Bronchial epithelial cell (primary cell): ENCODE measurements at places on chromosomes 1 and 21. TPM values are rescaled to one million over a fixed set of nuclear protein-coding genes. Genes with fewer than 3 reads are reported as not detected.
A peak's percentile ranks its signal among the peaks of the same experiment; 100 is the strongest.

The CLCA4 gene
- total RNA-seq: 12.1 and 45.8 TPM in 2 replicates

The ZNF593 gene
- 53.0 and 66.9 TPM in 2 replicates for total RNA-seq

The LEPR gene
- total RNA-seq: 9.5 and 15.5 TPM in 2 replicates

The S100A8 gene
- 50.0 and 551 TPM in 2 replicates for total RNA-seq

The SLC25A34 gene
- under 0.01 and 0.38 TPM in 2 replicates for total RNA-seq

The SLAMF7 gene
- 0.79 and 3.3 TPM in 2 replicates for total RNA-seq

The CYP4A11 gene
- not detected in 2 replicates for total RNA-seq

The THAP3 gene
- total RNA-seq: 24.0 and 26.6 TPM in 2 replicates

The SLC16A4 gene
- total RNA-seq: 34.2 and 101 TPM in 2 replicates

The OR6P1 gene
- total RNA-seq: not detected in 2 replicates

The LRRC41 gene
- total RNA-seq: 53.7 and 71.6 TPM in 2 replicates

The HMCN1 gene
- 1.1 and 1.9 TPM in 2 replicates for total RNA-seq

The LMX1A gene
- total RNA-seq: not detected in 2 replicates

The FMO4 gene
- 0.79 and 1.2 TPM in 2 replicates for total RNA-seq

The ZNF691 gene
- total RNA-seq: 4.5 and 6.8 TPM in 2 replicates

The BCL2L15 gene
- under 0.01 and 1.0 TPM in 2 replicates for total RNA-seq

The RPL22 gene
- 153 and 194 TPM in 2 replicates for total RNA-seq

The ARHGAP30 gene
- 1.3 and 3.1 TPM in 2 replicates for total RNA-seq

- DNase-seq: no peak
Observed at GRCh38 chr1:145871994-145872924, 13.4 kb upstream of the PIAS3 start.

DNA sequence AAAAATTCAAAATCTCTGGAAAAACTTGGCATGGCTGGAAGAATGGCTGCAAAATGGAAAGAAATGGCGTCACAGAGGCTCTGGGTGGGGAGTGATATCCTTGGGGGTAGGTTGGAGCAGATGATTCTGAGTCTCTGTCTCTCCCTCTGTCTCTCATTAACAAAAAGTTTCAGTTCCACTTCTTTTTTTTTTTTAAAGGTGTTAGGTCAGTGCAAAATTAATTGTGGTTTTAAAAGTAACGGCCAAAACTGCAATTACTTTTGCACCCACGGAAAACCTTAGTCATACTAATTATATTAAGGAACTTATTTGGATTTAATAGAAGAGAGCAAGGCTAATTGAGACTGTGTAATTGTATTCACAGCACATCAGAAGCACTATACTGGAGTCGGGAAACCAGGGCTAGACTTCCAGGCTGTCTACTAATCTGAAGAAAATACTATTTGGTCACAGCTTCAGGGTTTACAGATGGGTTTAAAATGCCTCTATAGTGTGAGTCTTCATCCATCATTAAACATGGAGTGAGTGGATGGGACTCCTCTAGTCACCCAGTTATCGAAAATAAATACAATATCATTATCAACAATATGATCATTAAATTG is 289.1 kb upstream of the PLD5 start:
- no peak for DNase-seq

GRCh38 chr1:63883494-63884235 is 109.8 kb downstream of the ROR1 start:
- DNase-seq: no peak

- no peak for DNase-seq
Observed at GRCh38 chr1:227006226-227006796, 66.2 kb downstream of the COQ8A start.

DNA sequence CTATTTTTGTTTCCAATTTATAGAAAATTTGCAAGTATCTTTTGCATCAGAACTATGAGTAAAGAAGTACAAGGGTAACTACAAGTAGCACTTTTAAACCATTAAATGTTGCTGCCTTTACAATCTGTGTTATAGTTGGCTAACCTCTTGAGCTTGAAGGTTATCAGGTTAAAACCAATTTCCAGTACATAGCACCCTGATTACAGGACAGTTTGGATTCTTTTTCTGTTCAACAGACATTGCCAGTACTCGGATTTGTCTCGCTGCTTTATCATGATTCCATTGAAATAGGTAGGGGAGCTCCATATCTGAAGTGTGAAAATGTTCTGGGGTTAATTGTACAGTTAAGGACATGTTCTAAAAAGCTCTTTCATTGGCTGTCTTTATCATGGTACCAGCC is 40.0 kb downstream of the MIA3 start:
- no peak for DNase-seq

- DNase-seq: no peak
Observed at GRCh38 chr1:22838965-22839364, 128.3 kb downstream of the EPHB2 start.

DNA sequence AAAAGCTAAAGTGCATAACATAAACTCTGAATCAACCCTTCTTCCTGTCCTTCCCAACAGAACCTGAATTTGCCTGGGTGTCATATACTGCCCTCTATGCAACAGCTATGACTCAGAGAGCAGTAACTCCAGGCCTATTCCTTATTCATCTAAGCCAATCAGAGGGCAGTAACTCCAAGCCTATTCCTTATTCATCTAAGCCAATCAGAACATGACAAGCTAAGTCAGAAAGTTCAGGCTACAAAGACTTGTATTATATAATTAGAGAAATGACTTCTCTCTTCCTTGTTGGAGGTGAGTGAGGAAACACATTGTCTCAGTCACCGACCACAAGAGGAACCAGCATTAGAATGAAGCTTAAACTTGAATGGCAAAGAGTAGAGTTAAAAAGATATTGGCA is 26.2 kb upstream of the TADA1 start:
- peak; percentile 92 for DNase-seq

DNA sequence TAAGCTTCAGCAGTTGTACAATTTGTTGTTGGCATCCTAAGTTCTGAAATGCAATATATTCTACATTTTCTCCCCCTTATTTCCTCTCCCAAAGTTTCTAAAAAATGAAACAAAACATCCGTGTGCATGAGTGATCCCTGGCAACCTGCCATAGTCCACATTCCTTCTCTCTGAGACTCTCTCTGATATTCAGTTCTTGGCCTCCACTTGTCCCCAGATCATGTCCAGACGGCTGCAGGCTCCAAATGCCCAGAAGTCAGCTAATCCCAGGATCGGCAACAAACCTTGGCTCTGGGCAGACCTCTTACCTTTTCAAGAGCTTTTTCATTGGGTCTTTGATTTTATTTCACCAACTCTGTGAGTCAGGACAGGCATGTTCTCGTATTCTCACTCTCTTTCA is 187.8 kb downstream of the ETS2 start:
- DNase-seq: peak; percentile 99

GRCh38 chr1:51910221-51911000 is 31.9 kb upstream of the NRDC start:
- DNase-seq: no peak

- DNase-seq: no peak
Observed at GRCh38 chr21:37043818-37044217, 29.1 kb downstream of the PIGP start.

- DNase-seq: no peak
Observed at GRCh38 chr1:39711966-39712340, 20.7 kb upstream of the HPCAL4 start.

DNA sequence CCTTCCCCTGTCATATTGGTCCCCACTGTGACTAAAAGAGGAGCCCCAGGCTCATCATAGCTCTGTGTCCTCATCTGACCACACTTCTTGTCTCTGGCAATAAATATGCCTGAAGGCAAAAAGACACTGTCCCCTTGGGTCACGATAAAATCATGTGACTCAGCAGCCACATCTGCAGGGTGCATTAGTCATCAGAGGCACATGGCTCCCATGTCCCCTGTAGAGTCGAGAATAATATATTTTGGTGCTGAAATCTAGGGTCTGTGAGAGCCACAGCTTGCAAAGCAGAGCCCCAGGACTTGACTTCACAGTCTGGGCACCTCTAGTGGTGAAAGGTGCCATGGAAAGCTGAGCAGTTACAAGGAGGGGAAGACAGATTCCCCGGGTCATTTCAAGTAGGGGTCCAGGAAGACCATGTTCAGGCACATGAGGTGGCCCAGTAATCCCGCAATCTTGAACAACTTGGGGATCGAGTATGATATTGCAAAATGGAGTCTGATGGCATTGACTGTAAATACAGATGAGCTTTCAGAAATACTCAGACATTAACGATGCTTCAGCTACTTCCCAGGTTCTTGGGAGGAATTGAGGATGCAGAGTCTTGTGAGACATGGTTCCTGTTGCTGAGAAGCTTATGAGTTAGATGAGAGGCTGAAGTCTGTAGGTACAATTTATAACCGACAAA is 68.6 kb downstream of the SLC35F3 start:
- no peak for DNase-seq

DNA sequence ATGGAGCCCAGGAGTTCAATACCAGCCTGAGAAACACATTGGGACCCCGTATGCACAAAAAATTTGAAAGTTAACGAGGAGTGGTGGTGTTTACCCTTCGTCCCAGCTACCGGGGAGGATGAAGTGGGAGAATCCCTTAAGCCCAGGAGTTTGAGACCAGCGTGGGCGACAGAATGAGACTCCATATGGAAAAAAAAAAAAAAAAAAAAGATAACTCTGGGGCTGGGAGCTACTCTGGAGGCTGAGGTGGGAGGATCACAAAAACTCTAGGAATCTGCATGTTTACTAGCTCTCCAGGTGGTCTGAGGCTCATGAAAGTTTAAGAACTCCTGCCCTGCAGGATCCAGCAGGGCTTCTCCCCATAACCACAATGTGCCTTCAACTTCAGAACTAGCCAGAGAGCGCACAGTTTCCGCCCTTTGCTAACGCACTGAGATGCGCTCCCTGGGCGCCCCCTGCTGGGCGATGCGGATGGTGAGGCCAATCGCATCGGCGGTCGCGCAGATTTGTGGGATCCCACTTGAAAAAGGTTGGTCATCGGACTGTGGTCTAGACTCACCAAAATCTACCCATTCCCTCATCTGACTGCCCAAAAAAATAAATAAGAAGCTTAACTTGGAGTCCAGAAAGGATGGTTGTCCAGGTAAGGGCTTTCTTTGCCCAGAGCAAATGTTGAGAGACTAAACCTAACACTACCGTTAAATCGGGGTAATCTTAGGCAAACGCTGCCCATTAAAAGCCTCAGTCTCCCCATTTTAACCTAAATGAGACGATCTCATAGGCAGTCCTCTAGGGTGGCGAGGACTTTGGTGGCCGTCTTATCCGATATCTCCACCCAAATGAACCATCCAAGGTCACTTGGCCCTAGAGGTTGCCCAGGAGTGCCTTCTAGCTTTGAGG is 8.8 kb downstream of the ZNF683 start:
- DNase-seq: peak; percentile 58

DNA sequence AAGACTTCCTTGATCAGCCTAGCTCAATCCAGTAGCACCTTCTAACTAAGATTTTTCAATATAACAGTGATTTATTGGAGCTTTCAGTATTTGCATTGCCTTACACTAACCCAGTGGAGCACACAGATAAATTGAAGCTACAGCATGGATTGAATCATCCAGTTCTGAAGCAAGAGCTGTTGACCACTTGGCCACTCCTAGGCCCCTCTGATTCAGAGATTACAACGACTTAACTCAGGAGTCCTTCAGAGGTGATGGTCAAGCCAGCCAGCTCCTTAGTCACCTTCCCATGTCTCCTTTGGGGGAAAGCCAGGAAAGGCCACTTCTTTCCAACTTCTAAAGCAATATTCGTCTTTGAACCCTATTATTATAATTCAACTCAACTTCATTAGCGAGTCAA is 151.8 kb downstream of the TENT5C start:
- DNase-seq: peak; percentile 9

DNA sequence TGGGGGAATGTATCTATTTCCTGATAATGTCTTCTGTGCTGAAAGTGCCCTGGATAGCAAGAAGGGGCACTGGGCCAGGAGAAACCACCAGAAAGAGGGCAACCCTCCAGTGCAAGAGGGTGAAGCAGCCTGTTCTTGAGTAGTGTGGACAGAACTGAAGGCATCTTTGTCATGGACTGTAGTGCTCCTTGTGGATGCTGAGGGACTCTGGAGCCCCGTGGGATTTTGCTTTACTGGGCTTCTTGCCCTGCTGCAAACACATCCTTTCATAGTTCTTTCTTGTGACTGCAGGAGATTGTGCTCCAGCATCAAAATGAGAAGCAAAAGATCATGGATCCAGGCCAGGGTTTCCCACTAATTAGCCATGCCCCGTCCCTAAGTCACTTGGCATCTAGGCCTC is 300.6 kb downstream of the ZNF326 start:
- DNase-seq: no peak

DNA sequence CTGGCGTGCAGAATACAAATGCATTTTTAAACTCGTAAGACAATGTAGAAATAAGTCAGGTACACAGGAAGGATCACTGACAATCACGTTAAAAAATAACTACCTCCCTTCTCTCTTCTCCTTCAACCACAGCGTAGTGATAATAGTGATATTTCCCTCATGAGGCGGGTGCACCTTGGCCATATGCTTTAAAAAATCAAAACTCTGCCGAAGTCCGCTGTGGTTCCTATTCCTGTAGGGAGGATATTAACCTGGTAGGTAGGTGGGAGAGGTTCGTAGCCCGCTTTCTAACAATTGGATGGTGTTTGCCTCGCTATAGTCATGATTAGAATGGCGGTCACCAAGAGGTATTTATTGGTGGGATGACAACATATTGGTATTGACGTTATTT is 732 bp downstream of the GREM2 start:
- no peak for DNase-seq

- no peak for DNase-seq
Observed at GRCh38 chr1:100627936-100628335, 90.0 kb downstream of the GPR88 start.

GRCh38 chr21:44390886-44391285 is 37.5 kb downstream of the TRPM2 start:
- no peak for DNase-seq

DNA sequence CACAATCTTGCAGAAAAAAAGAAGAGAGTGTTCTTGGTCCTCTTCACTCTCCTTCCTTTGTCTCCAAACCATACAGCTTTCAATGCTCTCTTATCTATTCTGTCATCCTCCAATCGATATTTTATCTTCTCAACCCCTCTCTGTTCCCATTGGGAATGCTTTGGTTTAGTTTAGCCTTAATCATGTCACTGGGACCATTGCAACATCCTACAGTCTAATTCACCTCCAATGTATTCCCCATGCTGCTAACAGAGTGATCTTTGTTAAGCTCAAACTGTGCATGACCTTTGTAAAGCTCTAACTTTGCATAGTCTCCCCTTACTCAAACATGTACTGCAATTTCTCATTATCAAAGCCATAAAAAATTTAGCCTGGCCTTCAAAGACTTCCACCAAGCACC is 2.9 kb downstream of the MPL start:
- no peak for DNase-seq
